Trophoblast cell (in vitro differentiated cells and primary cell): ENCODE measurements at places on chromosomes 12 and 14.

DNA sequence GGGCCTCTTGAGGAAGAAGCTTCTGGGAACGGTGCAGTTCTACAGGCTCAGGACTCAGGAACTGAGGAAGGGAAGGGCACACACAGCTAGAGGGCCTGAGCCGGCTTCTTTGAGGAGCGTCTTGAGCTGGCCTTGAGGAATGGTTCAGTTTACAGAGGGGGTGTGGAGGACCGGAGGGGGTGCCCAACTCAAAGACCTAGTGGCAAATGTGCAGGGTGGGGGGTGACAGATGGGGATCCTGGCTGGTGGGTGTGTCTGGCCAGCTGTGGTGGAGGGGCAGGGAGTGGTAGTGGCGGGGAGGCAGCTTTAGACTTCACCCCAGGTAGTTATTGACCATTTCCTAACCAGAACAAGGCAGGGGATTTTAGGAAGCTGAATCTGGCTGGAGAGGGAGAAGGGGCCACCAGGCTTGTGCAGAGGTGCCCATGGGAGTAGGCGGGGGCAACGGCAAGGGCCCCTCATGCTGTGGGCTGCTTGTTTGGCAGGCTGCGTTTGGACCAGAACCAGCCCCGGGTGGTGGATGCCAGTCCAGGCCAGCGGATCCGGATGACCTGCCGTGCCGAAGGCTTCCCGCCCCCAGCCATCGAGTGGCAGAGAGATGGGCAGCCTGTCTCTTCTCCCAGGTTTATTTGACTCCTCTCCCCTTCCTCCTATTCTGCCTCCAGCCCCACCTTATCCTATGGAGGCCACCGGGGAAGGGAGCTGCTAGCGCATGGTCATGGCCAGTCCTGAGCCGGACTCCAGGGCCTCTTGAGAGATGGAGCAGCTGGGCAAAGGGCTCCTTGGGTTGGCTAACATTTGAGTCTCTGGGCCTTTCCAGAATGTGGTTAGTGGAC, 27.8 kb downstream of the PAPLN start:
- H3K36me3 ChIP-seq = no peaks in the 10 kb centered on the region
- H3K27me3 ChIP-seq = no peaks in the 10 kb centered on the region
- H3K4me3 ChIP-seq = no peak overlapping the region
- H3K4me1 ChIP-seq = no peaks in the 10 kb centered on the region
- DNase-seq = no peak

DNA sequence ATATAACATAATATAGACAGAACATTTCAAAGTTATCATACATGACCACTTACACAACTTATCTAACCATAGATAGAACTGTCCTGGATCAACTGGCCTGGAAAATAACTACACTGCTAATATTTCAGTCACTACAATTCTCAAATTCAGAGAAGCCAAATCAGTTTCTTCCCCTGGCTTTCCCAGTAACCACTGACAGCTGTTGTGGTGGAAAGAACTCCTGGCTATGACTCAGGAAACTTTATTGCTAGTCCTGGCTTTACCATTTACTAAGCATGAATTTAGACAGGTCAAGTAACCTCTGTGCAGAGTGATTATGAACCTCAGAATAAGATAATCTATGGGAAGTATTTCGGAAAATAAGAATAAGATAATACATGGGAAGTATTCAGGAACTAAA, 244.9 kb upstream of the DIO2 start:
- no peak overlapping the region for H3K4me3 ChIP-seq
- no peaks in the 10 kb centered on the region for H3K4me1 ChIP-seq
- H3K36me3 ChIP-seq = no peaks in the 10 kb centered on the region
- DNase-seq = no peak

- H3K4me1 ChIP-seq = peaks cover 6% of the 10 kb centered on the region
- H3K27me3 ChIP-seq = no peaks in the 10 kb centered on the region
- H3K27ac ChIP-seq = peak overlapping the region; percentile 77
- DNase-seq = no peak
Observed at GRCh38 chr12:6494258-6494743, 399 bp downstream of the NCAPD2 start.

GRCh38 chr12:53227341-53227740, 4.7 kb downstream of the RARG start:
- H3K27me3 ChIP-seq = no peaks in the 10 kb centered on the region
- no peak overlapping the region for H3K4me3 ChIP-seq
- peaks cover 43% of the 10 kb centered on the region for H3K4me1 ChIP-seq
- no peak for DNase-seq
- no peaks in the 10 kb centered on the region for H3K36me3 ChIP-seq
- H3K27ac ChIP-seq = no peak overlapping the region

GRCh38 chr14:31480156-31480555, 7.7 kb downstream of the GPR33 start:
- H3K27ac ChIP-seq = no peak overlapping the region
- no peaks in the 10 kb centered on the region for H3K36me3 ChIP-seq
- no peaks in the 10 kb centered on the region for H3K4me1 ChIP-seq

DNA sequence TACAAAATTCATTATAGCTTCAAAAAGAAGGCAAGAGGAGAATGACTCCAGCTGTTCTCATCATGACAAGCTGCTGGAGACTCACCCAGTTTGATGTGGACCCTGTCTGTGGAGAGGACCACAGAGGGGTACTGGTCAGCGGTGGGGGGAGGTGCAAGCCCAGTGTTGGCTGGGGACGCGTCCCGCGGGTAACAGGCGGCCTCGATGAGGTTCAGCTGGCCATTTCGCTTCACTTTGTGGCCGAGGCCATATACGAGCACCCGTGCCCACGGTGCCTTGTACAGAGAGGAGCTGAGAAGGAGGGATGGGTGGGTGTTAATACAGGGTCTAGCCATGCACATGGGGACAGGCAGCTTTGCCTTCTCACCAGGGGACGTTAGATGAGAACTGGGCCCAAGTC, 67.1 kb downstream of the TRAFD1 start:
- no peak for DNase-seq
- H3K4me1 ChIP-seq = no peaks in the 10 kb centered on the region
- peaks cover 27% of the 10 kb centered on the region for H3K36me3 ChIP-seq
- no peak overlapping the region for H3K4me3 ChIP-seq

DNA sequence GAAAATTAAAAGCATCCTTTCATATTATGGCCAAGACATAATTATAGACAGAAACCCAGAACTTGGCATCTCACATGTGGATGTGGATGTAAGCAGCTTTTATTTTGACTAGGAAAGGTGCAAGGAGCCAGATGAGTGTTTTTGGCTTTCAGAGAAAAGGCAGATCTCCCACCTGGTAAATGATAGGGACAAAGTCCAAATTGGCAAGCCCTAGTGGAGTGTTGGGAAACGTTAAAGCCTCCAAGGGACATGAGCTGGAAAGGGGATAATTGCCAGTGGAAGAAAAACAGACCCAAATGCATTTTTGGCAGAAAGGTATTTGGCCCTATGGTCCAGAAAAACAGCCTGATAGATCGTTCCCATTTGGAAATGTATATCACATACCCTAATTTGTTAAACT, 60.1 kb downstream of the KLHL28 start:
- no peaks in the 10 kb centered on the region for H3K4me1 ChIP-seq
- no peak overlapping the region for H3K27ac ChIP-seq
- H3K36me3 ChIP-seq = no peaks in the 10 kb centered on the region
